Activated naive CD8-positive, alpha-beta T cell treated with anti-CD3 and anti-CD28 coated beads for 36 hours (primary cell): ENCODE measurements at places on chromosomes 5 and 9.
A peak's percentile ranks its signal among the peaks of the same experiment; 100 is the strongest.

- H3K4me3 ChIP-seq, result no peak overlapping the region
- H3K36me3 ChIP-seq, result peaks cover 28% of the 10 kb centered on the region
- H3K27ac ChIP-seq, result peak overlapping the region; percentile 83
- DNase-seq, result peak; percentile 25
- no peaks in the 10 kb centered on the region for H3K27me3 ChIP-seq
- peaks cover 42% of the 10 kb centered on the region for H3K4me1 ChIP-seq
Measured at GRCh38 chr5:132751444-132751843, 4.2 kb downstream of the CCNI2 start.

DNA sequence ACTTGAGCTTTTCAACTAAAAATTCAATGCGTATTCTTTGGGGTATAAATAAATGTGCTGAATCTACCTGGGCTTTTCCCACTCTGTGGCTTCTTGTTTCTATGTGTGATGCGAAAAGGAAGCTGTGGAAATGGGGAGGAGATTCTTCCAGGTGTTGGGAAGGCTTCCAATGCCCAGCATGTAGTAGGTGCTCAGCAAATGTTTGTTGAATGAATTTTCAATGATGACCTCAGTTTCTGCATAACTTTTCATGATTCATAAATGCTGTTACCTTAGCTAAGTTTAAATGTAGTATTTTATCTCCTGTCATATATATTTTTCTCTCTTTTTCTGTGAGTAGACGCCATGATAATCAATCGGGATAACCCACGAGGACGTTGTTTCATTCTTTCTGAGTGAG, 25.6 kb upstream of the KCNMB1 start:
- no peaks in the 10 kb centered on the region for H3K27me3 ChIP-seq
- DNase-seq, result no peak
- no peaks in the 10 kb centered on the region for H3K36me3 ChIP-seq
- no peak overlapping the region for H3K4me3 ChIP-seq

DNA sequence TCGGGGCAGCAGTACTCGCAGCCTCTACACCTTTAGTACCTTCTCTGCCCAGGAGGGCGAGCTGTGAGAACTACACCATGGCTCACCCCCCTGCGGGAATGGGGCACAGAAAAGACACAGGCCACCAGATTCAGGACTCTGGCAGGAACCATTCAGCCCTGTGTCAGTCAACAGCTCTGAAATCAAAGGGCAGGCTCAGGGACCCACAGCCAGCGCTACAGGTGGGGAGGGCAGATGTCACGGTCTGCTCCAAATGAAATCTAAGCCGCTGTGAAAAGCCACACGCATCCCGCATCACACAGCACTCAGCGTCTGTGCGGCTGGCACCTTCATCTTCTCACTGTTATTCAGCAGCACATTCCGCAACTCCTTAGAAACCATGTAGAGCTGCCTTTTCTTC, 27.9 kb downstream of the NSUN2 start:
- no peak overlapping the region for H3K4me3 ChIP-seq
- H3K36me3 ChIP-seq, result peaks cover 33% of the 10 kb centered on the region
- H3K27ac ChIP-seq, result no peak overlapping the region
- no peak for DNase-seq
- H3K27me3 ChIP-seq, result no peaks in the 10 kb centered on the region

- H3K4me3 ChIP-seq, result no peak overlapping the region
- H3K27ac ChIP-seq, result no peak overlapping the region
- peaks cover 15% of the 10 kb centered on the region for H3K36me3 ChIP-seq
- H3K27me3 ChIP-seq, result peaks cover 59% of the 10 kb centered on the region
- DNase-seq, result no peak
- H3K4me1 ChIP-seq, result peaks cover 10% of the 10 kb centered on the region
Measured at GRCh38 chr9:97500263-97500662, 1.2 kb upstream of the TMOD1 start.

GRCh38 chr9:33193818-33194217, 26.7 kb upstream of the B4GALT1 start:
- no peak for DNase-seq
- no peaks in the 10 kb centered on the region for H3K4me1 ChIP-seq

- no peaks in the 10 kb centered on the region for H3K36me3 ChIP-seq
- no peak overlapping the region for H3K27ac ChIP-seq
- peaks cover 30% of the 10 kb centered on the region for H3K27me3 ChIP-seq
- no peaks in the 10 kb centered on the region for H3K4me1 ChIP-seq
- no peak for DNase-seq
- no peak overlapping the region for H3K4me3 ChIP-seq
Measured at GRCh38 chr5:54361691-54362411, 51.5 kb upstream of the ARL15 start.

DNA sequence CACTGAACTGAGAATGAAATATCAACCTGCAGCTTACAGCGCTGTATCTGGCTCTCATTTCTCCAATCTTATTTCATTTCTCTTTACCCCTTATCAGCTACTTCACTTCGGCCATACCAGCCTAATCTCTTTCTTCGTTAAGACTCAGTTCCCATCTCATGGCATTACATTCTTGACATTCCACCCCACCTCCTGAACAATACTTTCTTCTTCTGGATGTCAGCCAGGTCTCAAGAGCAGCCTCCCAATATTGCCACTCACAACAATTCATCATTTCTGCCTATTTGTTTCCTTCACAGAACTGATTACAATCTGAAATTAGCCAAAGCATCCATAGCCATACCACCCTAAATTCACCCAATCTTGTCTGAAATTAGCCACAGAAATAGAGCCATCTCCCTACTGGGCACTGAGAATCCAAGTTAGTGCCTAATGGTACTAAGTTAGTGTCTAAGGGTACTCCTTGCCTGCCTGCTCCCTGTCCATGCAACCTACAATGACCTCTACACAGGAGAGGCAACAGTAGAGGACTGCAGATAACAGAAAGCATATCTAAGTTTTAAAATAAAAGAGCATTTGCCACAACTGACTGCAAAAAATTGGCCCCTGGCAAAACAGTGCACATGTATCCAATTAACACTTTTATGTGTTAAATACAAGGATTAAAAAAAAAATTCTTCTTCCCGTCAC, 35.2 kb downstream of the SETX start:
- peaks cover 28% of the 10 kb centered on the region for H3K36me3 ChIP-seq
- no peak overlapping the region for H3K4me3 ChIP-seq
- DNase-seq, result no peak
- peaks cover 20% of the 10 kb centered on the region for H3K4me1 ChIP-seq
- H3K27me3 ChIP-seq, result no peaks in the 10 kb centered on the region

GRCh38 chr5:132358775-132359174, 10.7 kb upstream of the SLC22A5 start:
- H3K4me1 ChIP-seq, result no peaks in the 10 kb centered on the region
- no peaks in the 10 kb centered on the region for H3K27me3 ChIP-seq
- H3K4me3 ChIP-seq, result no peak overlapping the region
- H3K36me3 ChIP-seq, result no peaks in the 10 kb centered on the region
- no peak overlapping the region for H3K27ac ChIP-seq

- no peak overlapping the region for H3K4me3 ChIP-seq
- no peaks in the 10 kb centered on the region for H3K4me1 ChIP-seq
- H3K27ac ChIP-seq, result no peak overlapping the region
- H3K27me3 ChIP-seq, result no peaks in the 10 kb centered on the region
- no peak for DNase-seq
Measured at GRCh38 chr5:172199446-172199845, 5.5 kb downstream of the EFCAB9 start.

GRCh38 chr5:51829230-51829629, 446.0 kb downstream of the ISL1 start:
- H3K4me3 ChIP-seq, result no peak overlapping the region
- H3K4me1 ChIP-seq, result no peaks in the 10 kb centered on the region
- H3K36me3 ChIP-seq, result no peaks in the 10 kb centered on the region

DNA sequence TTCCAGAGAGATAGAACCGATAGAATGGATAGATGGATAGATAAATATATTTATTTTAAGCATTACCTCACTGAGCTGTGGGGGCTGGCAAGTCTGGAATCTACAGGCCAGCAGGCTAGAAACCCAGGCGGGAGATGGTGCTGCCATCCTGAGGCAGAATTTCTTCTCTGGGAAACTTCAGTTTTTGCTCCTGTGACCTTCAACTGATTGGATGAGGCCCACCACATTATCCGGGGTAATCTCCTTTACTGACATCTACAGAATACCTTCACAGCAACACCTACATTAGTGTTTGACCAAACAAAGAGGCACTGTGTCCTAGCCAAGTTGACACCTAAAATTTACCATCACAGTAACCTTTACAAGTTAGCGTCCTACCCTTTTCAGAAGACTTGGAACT, 29.2 kb upstream of the TENT4A start:
- H3K27ac ChIP-seq, result no peak overlapping the region
- H3K27me3 ChIP-seq, result peaks cover 53% of the 10 kb centered on the region

DNA sequence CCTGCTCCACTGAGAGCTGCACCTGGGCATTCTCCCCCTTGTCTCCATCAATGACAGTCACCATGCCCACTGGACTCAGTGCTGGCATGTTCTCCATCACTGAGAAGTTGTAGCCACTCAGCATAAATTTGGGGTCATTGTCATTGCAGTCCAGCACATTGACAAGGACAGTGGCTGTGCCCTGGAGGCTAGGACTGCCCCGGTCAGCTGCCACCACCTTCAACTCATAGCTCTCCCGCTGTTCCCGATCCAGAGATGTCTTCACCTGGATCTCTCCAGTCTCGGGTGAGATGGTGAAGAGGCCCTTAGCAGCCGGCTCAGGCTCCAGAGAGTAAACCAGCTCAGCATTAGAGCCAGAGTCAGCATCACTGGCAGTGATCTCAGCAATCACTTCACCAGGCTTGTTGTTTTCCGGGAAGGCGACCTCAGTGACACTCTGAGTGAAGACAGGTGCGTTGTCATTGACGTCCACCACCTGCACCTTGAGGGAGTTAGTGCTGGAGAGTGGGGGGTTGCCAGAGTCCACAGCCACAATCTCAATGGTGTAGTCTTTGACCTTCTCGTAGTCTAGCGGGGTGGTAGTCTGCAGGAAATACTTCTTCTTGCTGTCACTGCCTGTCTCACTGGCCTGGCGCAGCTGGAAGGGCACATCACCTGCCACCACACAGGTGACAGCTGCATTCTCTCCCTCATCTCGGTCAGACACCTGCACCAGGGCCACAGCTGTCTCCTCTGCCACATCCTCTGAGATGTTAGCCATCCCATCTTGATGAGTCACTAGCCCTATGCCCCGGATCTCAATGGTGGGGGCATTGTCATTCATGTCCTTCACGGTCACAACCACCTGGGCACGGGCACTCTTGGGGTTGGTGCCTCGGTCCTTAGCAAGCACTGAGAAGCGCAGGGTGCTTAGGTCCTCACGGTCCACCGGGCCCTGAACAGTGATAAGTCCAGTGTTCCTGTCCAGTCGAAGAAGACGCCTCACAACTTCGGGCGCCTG, 13.5 kb downstream of the PCDH1 start:
- H3K36me3 ChIP-seq, result no peaks in the 10 kb centered on the region
- H3K27me3 ChIP-seq, result no peaks in the 10 kb centered on the region
- no peak for DNase-seq
- H3K4me1 ChIP-seq, result no peaks in the 10 kb centered on the region
- no peak overlapping the region for H3K4me3 ChIP-seq

DNA sequence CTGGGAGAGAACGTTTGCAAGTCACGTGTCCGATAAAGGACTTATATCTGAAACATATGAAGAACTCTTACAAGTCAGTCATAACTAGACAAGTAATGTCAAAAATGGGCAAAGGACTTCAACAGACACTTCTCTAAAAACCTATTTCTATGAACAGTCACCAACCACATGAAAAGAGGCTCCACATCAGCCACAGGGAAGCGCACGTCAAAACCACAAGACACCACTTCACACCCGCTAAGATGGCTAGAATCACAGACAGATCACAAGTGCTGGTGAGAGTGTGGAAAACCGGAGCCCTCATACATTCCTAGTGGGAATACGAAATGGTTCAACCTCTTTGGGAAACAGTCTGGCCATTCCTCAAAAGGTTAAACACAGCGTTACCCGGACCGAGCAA, 11.5 kb upstream of the CARD9 start:
- no peaks in the 10 kb centered on the region for H3K27me3 ChIP-seq
- no peak overlapping the region for H3K4me3 ChIP-seq
- peak; percentile 57 for DNase-seq
- peak overlapping the region; percentile 59 for H3K27ac ChIP-seq
- H3K36me3 ChIP-seq, result peaks cover 42% of the 10 kb centered on the region

DNA sequence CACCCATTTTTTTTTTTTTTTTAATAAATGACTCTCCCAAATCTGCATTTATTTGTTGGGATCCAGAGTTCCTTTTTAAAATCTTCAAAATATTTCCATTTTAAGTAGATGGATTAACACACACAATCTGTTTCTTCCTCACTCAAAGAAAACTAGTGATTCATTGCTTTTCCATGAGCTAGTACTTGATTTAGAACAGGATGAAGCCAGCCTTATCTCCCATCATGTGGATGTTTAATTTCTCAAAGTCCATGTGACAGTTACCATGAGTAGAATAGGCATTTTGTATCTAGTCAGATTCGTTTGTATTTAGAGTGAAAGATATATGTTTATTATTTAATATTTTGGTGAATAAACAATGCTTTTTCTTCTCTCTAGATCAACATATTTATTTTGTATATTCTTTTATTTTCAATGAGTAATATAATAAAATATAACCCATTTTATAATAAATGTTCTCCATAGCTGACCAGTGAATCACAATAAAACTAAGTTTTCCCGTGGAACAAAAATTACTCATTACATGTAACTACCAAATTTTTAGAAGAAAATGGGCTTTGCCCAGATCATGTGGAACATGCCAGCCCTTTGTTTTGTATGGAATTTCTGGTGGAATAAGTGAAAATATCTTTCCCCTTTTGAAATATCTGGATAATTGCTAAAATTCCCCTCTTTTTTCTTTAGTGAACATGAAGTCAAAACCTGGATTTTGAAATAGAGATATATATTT, 54.9 kb upstream of the RPS23 start:
- no peak overlapping the region for H3K4me3 ChIP-seq
- H3K36me3 ChIP-seq, result no peaks in the 10 kb centered on the region
- H3K27ac ChIP-seq, result no peak overlapping the region
- no peaks in the 10 kb centered on the region for H3K4me1 ChIP-seq

- no peak overlapping the region for H3K4me3 ChIP-seq
- no peak for DNase-seq
- no peak overlapping the region for H3K27ac ChIP-seq
- no peaks in the 10 kb centered on the region for H3K36me3 ChIP-seq
Measured at GRCh38 chr5:107395632-107396350, 274.9 kb downstream of the EFNA5 start.

DNA sequence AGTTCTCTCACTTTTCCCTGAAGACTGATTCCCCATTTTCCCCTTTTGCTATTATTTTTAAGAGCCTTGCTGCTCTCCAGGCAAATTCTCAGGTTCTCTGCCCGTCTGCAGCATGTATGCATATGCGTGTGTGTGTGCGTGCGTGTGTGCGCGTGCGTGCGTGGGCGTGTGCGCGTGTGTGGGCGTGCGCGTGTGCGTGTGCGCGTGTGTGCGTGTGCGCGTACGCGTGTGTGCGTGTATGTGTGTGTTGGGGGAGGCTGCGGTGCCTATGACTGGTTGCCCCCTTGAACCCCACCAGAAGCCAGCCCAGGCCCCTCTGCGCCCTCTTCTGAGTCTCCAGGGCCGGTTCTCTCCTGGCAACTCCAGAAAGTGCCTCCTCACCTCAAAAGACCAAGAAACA, 987 bp upstream of the FOXI1 start:
- peaks cover 1% of the 10 kb centered on the region for H3K4me1 ChIP-seq
- H3K27ac ChIP-seq, result no peak overlapping the region
- no peaks in the 10 kb centered on the region for H3K36me3 ChIP-seq
- peaks cover 22% of the 10 kb centered on the region for H3K27me3 ChIP-seq
- no peak overlapping the region for H3K4me3 ChIP-seq
